ENCODE measurements at places on chromosomes 7 and 10. TPM values are rescaled to one million over a fixed set of nuclear protein-coding genes. Genes with fewer than 3 reads are reported as not detected.

DNA sequence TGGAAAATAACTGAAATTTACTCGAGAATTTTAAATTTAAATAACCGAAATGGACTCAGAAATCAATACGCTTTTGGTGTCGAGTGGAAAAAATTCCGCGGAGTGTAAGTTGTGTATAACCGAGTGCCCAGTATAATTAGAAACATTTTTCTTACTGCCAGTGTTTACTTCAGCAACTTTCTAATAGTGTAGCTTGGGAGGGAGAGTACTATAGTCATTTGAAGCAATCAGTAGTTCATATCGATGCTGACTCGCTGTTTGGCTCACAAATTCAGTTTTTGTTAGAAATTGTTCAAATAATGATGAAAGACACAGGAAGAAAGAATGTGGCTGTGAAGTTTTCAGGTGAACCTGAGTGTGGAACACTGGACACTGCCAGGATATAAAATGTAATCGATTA, 658.6 kb upstream of the FOXK1 start:
- no peak for DNase-seq

GRCh38 chr7:1409555-1409954, 49.7 kb downstream of the MICALL2 start:
- DNase-seq = no peak

SH2B2 gene
- total RNA-seq = 0.86 TPM

DNA sequence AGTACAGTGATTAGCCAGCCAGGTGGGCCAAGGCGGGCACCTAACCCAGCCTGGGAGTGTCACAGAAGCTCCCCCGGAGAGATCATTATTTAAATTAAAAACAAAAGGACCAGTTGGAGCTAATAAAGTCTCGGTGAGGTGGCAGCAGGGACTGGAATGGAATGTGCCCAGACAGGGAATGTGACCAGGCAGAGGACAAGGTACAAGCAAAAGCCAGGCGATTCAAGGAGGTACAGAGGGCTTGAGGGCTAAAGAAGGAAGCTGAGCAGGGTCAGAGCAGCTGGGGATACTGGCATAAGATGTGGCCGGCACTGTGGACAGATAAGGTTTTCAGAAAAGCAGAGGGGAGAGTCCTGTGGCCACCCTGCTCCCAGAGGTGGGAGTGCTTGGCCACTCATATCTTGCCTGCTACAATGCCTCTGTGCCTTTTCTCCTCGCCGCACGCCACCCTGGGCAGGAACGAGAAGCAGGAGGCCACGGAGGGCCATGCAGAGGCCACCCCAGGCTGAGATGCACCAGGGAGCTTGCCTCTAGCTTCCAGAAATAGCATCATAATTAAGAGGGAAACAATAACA, 13.2 kb downstream of the TMEM273 start:
- no peak for DNase-seq

DNA sequence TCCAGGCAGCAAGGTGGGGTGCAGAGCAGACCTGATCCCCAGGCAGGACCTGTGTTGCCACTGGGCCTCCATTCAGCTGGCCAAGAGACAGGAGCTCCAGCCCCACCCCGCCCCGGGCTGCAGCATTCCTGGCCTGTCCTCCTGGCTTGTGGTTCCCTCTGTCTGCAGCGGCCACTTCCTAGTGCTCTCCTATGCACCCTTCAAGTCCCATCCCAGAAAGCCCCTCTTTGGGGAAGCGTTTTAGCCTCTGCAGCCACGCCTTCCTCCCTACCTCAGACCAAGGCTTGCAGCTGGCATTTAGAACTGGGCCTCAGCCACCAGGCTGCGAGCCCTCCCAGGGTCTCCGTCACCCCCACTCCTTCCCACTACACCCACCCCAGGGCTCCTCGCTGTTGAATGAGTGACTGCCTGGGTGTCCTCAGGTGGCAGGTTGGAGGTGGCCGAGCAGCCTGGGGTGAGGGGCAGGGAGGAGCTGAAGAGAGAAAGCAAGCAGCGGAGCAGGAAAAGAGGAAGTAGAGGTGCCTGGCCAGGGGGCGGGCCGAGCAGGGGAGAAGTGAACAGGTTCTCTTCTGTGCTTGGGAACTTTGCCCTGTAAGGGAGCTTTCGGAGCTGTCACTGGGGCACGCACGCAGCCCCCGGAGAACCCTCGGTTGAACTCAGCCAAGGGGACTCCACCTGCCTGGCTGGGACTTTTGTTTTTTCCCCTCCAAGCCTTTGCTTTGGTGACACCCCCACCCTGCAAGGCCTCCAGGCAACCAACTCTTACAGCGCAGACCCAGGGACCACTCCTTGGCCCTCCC, 109.1 kb upstream of the TNRC18 start:
- DNase-seq = no peak

AHR gene
- total RNA-seq = 73.2 TPM

DNA sequence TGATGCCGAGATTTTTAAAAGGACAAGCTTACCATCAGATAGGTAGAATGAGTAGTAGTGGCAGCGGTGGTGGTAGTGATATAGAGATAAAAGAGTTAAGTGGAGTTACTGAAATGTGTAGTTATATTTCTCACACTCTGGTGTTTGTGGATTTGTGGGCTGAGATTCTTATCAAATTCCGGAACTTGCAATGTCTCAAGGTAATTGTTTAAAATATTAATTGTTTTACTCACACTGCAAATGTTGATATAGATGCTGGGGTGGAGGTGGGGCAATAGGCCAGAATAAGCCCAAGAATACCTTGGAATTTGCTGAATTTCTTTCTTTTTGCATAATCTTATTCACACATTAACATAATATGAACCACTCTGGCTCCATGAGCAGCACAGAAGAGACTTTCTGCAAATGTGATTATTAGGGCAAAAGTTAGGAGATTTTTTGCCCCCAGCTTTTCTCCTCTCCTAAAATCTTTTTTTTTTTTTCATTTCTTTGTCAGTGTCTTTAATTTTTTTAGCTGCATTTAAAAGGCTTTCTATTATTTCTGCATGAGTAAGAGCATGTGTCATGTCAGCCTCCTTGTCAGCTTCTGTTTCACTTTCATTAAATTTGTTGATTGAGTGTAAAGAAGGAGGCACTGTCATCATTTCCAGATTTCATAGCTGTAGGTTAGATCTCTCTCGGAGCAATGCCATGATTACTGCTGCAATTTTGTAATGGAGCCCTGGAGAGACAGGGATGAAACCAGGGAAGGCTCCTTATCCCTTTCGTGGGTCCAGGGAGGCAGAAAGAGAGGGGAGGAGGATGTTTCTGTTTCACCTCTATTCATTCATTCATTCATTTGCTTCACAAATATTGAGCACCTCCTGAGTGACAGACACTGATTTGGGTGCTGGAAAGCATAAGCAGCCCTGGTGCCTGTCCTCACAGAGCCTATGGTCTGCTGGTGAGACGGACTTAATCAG, 13.1 kb upstream of the SGMS1 start:
- no peak for DNase-seq

DNA sequence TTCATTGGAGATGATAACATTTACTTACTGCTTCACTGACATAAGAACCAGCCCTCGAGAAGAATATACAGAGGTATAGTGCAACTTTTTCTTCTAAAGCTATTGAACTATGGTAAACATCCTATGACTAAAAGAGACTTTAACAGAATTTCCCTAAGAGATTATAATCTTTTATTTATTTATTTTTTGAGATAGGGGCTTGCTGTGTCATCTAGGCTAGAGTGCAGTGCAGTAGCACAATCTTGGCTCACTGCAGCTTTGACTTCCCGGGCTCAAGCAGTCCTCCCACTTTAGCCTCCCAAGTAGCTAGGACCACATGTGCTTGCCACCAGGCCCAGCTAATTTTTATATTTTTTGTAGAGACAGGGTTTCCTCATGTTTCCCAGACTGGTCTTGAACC, 258.5 kb upstream of the FERD3L start:
- no peak for DNase-seq

DNA sequence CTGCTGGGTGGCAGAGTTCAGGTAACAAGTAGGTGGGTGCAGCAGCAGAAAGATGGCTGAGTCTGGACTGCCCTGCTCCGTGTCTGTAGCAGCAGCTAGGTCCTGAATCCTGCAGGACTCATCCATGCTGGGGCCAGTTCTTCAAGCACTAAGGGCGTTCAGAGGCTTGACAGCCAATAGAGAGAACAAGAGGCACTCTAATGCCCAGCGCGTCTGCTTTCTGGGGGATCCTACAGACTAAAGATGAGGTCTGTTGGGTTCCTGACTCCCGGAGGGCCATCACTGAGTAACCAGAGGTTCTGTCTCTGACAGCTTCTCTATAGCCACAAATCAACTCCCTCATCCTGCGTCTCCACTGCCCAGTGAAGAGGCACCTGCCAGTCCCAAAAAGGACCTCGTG, 125.5 kb downstream of the PTPN20 start:
- no peak for DNase-seq

DNA sequence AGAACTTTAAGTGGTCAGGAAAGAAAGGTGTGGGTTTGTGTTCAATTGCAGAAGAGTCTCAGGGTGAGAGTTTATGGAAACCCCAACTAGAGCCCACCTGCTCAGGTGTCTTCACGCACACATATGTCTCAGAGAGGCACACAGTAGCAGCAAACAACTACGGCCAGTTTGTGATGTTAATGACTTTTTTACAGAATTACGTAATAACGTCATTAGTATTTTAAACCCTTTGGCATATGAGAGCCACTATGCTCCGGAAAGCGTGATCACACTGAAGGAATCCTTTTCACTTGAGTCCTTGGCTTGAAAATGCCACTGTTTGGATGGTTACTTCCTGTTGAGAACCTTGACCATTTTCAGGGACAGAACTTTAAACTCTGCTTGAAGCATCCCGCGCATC, 204.0 kb downstream of the PTPRN2 start:
- no peak for DNase-seq

ZC3HAV1L gene
- total RNA-seq = 13.6 TPM

ANTXRL gene
- total RNA-seq = not detected

DNA sequence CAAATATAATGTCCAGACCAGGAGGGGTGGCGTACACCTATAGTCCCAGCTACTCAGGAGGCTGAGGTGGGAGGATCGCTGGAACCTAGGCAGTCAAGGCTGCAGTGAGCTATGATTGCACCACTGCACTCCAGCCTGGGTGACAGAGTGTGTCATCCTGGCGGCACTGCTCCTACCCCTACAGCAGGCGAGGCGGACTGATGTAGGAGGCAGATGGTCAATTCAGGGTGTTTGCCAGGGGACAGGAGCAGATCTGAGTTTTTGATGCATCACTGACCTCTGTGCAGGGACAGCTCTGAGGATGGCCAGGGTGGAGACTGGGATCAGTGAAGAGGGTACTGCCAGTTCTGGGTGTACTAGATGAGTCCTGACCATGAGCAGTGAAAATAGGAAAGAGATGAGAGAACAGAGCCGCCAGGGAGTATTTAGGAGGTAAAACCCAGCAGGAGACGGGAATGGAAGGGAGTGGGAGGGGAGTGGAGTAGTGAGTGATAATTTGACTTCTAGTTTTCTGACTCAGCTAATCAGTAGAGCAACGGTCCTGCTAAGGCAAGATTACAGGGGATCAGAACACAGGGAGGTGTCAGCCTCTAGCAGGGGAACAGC, 75.3 kb downstream of the HIP1 start:
- DNase-seq = no peak

CDC14C gene
- not detected for total RNA-seq

- no peak for DNase-seq
Measured at GRCh38 chr7:29564496-29565223, 1.0 kb downstream of the PRR15 start.

DNA sequence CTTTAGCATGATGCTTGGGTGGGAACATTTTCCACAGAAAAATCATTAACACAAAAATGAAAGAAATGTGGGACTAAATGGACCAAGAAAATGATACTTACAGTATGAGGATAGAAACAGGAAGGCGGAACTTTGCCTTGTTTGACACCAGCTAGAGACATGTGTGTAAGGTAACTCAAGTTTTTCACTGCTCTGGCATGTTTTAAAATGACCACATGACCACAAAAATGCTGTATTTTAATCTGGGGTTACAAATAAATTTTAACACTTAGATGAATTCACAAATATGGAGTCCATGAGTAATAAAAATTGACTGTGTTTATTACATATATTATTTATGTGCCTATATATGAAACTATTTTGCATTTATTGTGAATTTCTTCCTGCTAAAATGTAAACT, 100.9 kb upstream of the PHYHIPL start:
- DNase-seq = no peak

NOM1 gene
- 25.1 TPM for total RNA-seq

TRIP6 gene
- 61.0 TPM for total RNA-seq

GRCh38 chr7:44374007-44374763, 48.8 kb upstream of the CAMK2B start:
- no peak for DNase-seq
